ENCODE measurements at places on chromosomes 12 and 14. TPM values are rescaled to one million over a fixed set of nuclear protein-coding genes. Genes with fewer than 3 reads are reported as not detected.

DNA sequence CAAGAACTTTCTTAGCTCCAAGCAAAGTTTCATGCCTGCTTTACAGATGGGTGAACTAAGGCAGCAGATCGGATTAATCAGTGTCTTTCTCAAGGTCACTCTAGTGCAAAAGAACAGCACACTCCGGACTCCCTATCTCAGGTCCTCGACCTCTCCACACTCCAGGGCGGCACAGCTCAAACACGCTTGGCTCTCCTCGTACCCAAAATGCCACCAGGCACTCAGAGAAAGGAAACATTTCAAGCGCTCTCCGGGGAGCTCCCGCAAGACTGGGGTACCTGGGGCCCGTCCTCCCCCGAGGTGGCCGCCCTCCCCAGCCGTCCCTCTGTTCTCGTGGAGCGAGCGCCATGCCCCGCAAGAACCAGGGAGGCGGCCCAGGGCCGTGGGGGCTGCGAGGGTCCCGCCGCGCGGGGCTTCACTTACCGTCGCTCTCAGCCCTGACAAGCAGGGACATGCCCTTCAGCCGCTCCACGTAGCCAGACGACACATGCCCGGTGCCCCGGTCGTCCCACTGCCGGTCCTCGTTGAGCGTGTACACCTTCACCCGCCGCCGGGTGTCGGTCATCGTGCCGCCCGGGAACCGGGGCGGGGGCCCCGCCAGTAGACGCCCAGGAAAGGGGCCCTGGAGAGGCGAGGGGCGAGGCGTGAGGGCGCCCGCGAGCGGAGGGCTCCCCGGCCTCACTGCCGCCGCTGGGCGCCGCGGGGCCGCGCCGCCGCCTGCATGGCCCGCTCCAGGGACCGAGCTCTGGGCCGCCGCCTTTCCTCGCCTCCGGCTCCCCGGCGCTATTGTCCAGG lies 830 bp downstream of the PPP4R3A start:
- DNase-seq = peak; percentile 39

DNA sequence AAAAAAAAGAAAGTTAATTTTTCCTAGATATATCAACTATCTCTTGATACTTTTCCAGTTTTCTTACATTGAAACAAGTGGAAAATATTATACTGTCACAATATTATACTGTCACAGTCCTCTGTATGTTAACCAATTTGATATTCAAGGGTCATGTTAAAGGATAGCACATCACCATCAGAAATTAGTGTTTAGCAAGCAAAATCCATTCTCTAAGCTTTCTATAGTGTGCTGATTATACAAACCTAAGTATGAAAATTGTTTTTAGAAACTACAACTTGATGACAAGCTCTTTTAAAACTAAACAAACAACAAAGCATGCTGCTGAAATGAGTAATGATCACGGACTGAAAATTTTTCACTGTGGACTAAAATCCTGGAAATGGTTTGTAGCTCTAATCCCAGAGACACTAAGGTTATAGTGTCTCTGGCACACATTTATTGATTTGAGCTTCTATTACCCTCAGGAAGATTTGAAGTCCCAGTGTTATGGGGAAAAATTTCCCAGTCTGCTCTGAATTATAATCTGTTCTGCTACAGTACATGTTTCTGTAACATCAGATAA lies 9.7 kb downstream of the SPTSSA start:
- DNase-seq = no peak

DNA sequence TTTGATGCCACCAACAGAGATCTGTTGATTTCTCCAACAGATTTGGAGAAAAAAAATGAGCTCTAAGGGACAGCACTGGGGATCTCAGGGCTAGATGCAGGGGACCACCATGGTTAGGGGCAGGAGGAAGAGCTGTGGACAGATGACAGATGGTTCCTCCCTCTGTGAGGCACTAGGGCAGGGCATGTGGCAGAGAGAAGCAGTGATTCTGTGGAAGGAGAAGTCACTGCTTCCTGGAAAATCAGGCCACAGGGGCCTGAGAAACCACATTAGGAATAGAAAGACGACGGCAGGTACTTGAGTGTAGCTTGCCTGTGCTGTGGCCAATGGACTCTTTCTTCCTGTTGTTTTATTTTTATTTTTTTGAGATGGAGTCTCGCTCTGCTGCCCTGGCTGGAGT lies 24.9 kb upstream of the TMED2 start:
- DNase-seq = no peak

GRCh38 chr14:88025313-88025712 lies 20.4 kb downstream of the GPR65 start:
- no peak for DNase-seq

RFLNA gene
- total RNA-seq = 0.50 TPM

NTN4 gene
- total RNA-seq = 4.2 TPM

Measured in psoas muscle (tissue), 8 donors.